ENCODE measurements at places on chromosomes 7 and 10.

DNA sequence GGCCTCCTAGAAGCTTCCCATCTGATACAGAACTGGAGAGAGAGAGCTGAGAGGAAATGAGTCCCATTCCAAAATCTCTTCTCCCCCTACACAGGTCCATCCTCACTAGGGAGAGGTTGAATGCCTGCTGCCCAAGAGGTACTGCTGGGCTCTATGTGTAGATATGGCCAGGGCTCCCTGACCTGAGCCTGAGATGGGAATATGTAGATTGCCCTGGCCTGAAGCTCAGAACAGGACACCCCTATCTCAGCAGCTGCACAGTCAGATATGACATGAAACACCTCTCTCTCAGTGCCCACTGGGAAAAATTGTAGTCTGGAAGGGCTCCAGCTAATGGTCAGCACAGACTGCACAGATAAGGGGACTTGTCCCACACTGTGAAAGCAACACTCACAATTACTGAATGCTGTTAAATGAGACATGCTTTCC, 3.1 kb upstream of the IFIT1B start:
- no peak for DNase-seq

- no peak for DNase-seq
Measured at GRCh38 chr10:96269438-96270300, 1.7 kb downstream of the BLNK start.

DNA sequence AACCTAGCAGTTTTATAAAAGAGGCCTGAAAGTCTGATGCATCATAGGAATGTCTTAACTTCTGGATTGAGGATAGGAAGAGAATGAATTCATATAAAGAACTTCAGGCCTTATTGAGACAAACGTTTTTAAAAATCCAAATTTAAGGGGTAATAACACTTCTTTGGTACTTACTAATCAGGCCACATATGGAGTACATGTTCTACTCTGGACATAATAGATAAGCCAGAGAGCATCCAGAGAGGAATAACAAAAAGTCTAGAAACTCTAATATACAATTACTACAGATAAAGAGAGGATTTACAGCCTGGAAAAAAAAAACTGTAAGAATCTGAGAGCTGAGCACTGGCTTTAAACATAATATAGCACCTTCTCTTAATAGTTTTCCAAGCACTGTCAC, 2.9 kb downstream of the MTPAP start:
- no peak for DNase-seq

GRCh38 chr7:37684927-37685326, 1.4 kb downstream of the GPR141 start:
- no peak for DNase-seq

GRCh38 chr10:75068523-75068922, 42.9 kb upstream of the SAMD8 start:
- peak; percentile 61 for DNase-seq

- no peak for DNase-seq
Measured at GRCh38 chr7:17593819-17594419, 295.5 kb downstream of the AHR start.

DNA sequence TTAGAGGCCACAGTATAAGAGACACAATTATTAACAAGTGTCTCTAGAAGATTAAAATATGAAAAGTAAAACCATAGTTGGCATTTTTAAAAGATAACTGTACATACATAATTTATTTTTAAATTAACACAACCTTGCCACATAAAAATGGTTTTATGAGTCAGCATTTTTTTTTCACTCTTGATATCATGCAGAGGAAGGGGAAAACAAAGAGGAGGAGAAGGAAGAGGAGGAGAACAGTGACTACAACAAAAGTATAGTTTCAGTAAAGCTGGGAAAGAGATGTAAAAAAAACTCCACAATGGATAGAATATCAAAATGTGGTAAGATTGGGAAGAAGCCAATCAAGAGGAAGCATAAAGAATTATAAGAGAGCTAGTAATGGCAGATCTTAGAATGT, 34.0 kb downstream of the CH25H start:
- DNase-seq, result no peak

DNA sequence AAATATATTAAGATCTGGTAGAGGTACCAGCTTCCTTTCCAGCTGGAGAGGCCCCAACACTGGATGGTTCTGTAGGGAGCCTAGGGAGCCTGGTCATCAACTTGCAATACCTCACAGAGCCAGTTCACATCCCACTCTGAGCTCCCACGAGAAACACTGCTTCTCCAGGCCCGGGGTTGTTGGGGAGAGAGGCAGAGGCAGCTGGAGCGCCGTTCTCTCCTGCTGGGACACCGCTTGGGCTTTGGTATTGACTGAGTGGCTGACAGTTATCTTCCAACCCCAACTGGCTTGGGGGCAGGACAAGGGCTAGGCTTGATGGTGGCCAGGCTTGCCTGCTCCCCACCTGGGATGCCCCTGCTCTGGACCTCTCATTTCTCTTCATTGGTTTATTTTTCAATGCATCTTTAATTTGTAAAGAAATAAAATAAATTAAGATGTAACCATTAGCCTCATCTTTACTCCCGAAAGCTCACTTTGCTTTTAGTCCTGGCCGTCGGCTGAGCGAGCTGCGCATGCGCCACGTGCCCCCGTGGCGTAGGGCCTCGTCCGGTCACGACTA, 10.0 kb upstream of the CHCHD1 start:
- DNase-seq, result peak; percentile 50

GRCh38 chr10:114498413-114499111, 94.3 kb upstream of the AFAP1L2 start:
- no peak for DNase-seq

- no peak for DNase-seq
Measured at GRCh38 chr7:29397398-29397797, 166.2 kb upstream of the PRR15 start.

DNA sequence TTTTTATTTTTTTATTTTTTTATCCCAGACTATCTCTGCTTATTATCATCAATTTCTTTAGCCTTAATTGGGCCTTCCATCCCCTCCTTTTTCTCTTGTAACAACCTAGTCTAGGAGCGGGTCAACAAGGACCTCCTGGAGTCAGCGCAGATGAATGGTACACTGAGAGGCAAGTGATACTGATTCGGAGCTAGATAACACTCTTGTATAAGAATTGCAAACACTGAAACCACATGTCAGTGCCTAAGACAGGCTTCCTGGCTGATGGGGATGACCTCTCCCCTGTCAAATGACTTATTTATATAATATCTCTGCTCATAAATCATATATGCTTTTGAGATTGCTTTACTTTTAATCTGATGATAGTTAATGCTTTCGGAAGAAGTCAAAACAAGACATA, 22.7 kb downstream of the BPGM start:
- no peak for DNase-seq

DNA sequence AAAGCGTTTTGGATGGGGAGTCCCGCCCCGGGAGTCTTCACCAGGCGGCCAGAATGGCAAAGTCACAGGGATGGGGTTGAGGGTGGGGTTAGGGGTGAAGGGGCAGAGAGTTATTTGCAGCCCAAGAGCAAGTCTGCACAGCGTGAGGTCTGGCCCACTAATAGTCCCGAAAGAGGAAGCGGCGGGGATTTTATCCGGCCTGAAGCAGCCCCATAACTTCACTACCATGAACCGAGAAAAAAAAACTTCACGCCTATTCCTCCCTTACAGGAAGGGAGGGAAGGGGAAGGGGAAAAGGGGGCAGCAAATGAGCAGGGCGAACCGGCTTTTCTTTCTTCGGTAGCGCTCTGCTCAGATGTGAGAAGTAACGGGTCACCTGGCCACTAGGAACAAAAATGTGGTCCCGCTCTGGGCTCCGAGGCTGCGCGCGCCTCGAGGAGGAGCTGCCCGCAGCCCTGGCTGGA, 712 bp downstream of the ITPRIP start:
- no peak for DNase-seq

DNA sequence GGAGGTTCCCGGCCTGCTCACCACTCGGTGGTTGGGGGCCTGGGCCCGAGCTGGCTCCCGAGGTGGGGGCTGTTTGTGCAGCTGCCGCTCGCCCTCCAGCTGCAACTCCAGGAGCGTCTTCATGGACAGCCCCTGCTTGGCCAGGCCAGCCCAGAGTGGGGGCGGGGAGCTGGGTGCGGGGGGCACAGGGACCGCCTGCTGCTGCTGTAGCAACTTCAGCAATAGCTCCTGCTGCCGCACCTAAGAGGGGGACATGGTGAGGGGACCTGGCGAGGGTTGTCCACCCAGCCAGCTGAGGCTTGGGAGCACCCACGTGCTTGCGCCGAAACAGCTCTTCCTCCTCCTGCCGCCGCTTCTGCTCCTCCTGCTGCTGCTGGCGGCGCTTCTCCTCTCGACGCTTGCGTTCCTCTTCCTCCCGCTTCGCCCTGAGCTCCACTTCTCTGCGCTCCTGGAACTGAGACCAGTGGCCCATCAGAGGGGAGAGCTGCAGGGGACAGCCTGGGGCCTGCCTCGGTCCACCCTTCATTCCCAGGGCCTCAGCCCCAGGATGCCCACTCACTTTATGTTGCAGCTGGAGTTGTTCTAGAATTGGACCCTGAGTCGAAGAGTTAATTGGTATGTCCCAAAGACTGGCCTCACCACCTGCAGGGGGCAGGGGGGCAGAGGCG, 9.6 kb downstream of the GNB2 start:
- no peak for DNase-seq

- no peak for DNase-seq
Measured at GRCh38 chr10:62380016-62380415, 5.8 kb downstream of the ZNF365 start.

DNA sequence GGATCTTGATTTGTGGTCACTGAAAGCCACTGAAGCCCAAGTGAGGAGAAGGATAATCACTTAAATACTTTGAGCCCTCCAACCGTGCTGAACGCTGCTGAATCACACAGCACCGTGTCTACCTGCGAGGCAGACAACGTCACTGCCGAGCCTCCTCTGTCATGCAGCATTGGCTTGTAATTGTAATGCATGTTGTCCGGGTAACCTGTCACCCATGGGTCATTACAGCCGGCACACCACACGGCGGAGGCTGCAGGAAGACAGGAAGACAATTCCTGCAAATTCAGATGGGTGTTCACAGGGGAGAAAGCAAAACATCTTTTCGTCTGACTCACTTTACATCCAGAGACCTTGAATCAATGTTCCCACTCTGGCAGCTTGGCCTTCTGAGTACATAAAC, 546.1 kb upstream of the FOXK1 start:
- no peak for DNase-seq

GRCh38 chr10:35765066-35765527, 123.0 kb upstream of the FZD8 start:
- DNase-seq, result peak; percentile 48

- DNase-seq, result no peak
Measured at GRCh38 chr7:40205992-40206391, 71.2 kb downstream of the SUGCT start.

GRCh38 chr10:121088524-121088923, 237.4 kb downstream of the WDR11 start:
- DNase-seq, result no peak

DNA sequence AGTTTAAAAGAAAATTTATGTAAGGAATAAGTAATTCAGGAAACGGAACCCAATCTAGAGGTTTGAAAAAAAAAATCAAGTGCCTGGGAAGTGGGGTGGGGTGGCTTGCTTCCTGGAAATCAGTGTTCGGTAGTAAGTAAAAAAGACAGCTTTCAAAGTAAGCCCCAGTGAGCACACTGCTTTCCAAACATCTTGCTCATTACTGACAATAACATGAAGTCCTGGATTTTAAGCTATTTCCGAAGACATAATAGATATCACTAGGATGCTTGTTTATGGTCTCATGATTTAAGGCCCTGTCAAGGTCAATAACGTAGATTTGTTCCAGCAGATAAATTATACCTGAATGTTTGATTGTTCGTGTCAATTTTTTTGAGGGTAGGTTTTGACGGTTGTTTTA, 1.3 kb downstream of the STAMBPL1 start:
- no peak for DNase-seq

DNA sequence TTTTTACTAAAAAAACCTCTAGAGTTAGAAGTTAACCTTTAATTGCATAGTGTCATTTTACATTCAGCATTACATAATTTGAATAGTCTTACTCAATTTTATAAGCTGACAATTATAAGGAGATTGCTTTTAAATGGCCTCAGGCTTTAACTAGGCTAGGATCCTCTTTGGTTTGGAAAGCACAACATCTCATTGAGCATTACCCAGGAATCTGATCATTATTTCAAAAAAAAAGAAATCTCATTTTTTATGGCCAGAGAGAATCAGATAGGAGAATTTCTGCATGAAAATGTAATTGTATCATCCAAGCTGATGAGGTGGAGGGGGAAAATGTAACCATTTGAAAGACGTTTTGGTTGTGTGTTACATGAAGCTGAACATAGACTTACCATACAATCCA, 324.9 kb upstream of the POT1 start:
- DNase-seq, result no peak

GRCh38 chr7:145915679-145916078, 200.9 kb upstream of the CNTNAP2 start:
- DNase-seq, result no peak

DNA sequence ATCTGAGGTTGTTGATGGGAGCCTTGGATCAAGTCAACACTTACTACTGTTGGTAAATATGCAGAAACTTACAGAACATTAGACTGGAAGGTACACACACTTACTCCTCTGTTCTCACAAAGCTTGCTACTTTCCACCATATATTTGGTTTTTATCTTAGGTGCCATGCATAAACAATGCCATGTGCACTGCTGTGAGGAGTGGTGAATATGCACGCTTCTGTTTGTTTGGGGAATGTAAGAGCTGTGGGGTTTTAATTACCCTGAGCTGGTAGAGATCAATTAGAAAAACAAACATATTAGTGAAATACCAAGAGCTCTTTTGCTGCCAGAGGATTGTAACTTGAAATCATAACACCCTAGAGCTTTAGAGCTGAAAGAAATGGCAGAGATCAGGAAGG, 79.8 kb upstream of the ARID5B start:
- DNase-seq, result no peak

DNA sequence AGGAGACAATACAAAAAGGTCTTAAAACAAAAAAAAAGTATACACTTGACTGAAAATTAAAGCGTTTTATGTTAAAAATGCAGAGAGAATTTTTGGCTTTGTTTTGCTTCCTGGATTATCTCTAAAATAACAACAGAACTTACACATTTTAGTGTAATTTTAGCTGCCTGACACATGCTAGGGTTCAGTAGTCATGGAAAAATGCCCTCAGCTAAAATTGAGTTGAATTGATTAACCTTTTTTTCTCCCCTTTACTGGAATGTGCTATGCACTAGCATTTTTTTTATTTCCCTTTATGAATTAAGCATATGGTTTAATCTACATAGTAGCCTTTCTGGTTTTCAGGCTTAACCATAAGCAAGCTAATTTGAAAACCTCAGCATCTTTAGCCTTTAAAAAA, 89.9 kb downstream of the ZNF277 start:
- DNase-seq, result no peak

- DNase-seq, result no peak
Measured at GRCh38 chr7:32194537-32194936, 124.3 kb upstream of the PDE1C start.

- DNase-seq, result no peak
Measured at GRCh38 chr10:95435548-95436279, 125.5 kb downstream of the SORBS1 start.

DNA sequence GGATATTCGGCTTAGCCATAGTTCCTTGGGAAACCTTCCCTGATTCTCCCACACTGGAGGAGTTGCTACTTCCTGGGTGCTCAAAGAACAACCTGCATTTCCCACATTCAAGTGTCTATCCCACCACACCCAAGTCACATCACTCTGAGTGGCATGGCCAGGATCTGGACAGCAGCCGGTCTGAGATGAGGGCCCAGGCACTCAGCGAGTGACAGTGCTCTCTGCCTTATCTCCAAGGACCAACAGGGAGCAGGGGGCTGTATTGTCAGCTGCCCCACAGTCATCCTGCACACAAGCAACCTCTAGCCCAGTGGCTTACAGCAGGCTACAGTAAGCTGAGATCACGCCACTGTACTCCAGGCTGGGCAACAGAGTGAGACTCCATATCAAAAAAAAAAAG, 16.1 kb upstream of the SLC18A3 start:
- DNase-seq, result no peak
